Non-pigmented ciliary epithelial cell (primary cell): ENCODE measurements at places on chromosomes 11 and 22.

DNA sequence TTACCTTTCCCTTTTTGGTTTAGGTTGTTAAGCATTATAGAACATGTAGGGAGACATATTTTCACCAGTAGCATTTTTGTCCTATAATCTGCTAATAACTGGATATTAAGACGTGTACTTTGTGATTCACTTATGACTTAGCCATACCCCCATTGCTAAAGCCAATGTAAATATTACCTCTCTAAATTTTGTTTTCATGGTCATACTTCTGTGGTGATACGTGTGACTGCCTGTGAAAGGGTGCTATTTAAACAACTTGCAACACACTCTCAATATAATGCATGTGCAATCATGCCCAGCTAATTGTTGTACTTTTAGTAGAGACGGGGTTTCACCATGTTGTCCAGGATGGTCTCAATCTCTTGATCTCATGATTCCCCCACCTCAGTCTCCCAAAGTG is 36.2 kb upstream of the PAK1 start:
- no peak for DNase-seq

GRCh38 chr22:29484642-29485041 is 4.6 kb downstream of the NEFH start:
- no peak for DNase-seq

GRCh38 chr11:60854140-60854846 is 1.5 kb downstream of the PTGDR2 start:
- DNase-seq = no peak

DNA sequence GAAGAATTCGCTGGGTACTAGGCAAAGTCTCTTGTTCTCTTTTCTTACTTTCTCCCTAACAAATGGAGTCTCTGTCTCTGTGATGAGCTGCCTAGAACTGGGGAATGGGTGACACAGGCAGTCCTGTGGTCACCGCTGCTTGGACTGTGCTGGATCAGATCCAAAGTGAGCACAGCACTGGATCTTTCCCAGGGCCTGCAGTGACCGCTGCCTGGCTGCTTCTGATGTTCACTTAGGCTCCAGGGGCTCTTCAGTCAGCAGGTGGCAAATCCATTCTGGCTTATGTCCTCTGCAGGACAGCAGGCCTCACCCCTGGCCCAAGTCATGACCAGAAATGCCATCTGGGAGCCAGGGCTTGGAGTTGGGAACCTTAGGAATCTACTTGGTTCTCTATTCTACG is 61.5 kb downstream of the EXT2 start:
- DNase-seq = no peak

DNA sequence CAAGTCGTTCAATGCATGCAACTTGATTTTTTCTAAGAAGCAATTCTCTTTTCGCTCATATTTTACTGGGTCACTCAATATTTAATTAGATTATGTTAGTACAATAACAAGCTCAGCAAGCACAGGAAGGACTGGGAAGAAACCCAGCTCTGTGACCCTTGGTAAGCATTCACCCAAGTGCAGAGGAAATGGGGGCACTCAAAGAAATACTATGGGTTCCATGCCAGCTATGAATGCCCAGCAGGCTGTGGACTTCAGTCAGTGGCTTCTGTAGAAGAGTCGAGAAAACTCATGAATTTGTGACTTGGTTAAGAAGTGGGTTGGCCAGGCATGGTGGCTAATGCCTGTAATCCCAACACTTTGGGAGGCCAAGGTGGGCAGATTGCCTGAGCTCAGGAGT is 123.6 kb downstream of the GALNT18 start:
- DNase-seq = no peak

DNA sequence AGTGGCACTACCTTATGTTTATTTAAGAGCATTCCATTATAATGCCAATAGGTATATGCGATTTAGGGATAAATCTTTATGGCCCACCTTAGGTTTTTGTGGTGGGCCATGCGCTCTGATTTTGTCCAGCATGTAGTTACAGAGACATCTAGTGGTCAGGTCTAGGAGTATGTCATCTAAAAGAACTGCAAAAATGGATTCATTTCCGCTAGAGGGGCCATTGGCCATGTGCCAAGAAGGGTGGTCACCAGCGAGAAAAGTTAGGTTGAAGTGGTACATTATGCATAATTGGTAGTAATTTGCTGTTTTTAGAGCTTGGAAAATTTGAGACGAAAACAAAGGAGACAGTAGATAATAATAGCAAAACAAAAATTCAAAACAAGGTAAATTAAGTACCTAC is 27.7 kb downstream of the LRRC4C start:
- no peak for DNase-seq

- no peak for DNase-seq
Measured at GRCh38 chr22:45270095-45271020, 14.4 kb upstream of the UPK3A start.

DNA sequence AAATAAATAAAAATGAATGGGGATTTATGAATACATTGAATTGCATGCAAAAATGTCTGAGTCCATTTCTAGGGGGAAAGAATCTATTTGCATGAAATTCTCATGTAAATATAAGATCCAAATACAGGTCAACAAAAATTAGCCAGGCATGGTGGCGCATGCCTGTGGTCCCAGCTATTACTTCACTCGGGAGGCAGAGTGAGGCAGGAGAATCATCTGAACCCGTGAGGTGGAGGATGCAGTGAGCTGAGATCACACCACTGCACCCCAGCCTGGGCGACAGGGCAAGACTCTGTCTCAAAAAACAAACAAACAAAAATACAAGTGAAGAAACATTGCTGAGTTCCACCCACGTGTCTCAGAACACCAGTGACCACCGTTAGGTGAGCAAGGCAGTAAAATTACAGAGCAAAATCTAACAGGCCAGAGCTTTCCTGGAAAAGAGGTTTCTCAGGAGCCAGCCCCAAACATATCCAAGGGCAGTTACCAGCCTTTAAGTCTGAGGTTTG is 17.3 kb downstream of the PACSIN2 start:
- no peak for DNase-seq

GRCh38 chr11:69834811-69835800 is 15.9 kb upstream of the FGF3 start:
- no peak for DNase-seq

- DNase-seq = no peak
Measured at GRCh38 chr11:80155412-80156017, 714.7 kb upstream of the TENM4 start.
